Activated T-cell treated with anti-CD3 and anti-CD28 coated beads, Interleukin-2, amount 50 U/mL, for 48 hours (primary cell): ENCODE measurements at places on chromosomes 2 and 18.

DNA sequence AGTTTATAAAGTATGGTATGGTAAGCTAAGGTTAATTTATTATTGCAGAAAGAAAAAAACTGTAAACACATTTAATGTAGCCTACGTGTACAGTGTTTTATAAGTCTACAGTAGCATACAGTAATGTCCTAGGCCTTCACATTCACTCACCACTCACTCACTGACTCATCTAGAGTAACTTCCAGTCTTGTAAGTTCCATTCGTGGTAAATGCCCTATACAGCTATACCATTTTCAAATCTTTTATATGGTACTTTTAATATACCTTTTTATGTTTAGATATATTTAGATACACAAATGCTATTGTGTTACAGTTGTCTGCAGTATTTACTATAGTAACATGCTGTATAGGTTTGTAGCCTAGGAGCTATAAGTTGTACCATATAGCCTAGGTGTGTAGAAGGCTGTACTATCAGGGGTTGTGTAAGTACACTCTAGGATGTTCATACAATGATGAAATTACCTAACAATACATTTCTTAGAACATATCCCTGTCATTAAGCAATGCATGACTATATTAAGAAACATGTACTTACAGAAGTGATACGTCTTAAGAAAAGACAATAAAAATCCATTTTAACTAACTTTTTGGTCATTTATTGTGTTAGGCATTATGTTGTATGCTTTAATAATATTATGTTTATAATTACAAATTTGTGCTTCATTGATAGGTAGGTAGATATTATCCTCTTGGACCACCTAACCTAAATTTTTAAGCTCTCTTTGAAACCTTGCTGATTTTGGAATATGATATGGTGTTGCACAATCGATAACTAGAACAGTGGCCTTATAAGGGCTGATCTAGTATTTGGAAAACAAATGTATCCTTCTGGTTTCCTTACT, 51.9 kb downstream of the VRK2 start:
- no peak for DNase-seq

GRCh38 chr2:169933124-169933711, 106.0 kb downstream of the UBR3 start:
- DNase-seq: no peak

DNA sequence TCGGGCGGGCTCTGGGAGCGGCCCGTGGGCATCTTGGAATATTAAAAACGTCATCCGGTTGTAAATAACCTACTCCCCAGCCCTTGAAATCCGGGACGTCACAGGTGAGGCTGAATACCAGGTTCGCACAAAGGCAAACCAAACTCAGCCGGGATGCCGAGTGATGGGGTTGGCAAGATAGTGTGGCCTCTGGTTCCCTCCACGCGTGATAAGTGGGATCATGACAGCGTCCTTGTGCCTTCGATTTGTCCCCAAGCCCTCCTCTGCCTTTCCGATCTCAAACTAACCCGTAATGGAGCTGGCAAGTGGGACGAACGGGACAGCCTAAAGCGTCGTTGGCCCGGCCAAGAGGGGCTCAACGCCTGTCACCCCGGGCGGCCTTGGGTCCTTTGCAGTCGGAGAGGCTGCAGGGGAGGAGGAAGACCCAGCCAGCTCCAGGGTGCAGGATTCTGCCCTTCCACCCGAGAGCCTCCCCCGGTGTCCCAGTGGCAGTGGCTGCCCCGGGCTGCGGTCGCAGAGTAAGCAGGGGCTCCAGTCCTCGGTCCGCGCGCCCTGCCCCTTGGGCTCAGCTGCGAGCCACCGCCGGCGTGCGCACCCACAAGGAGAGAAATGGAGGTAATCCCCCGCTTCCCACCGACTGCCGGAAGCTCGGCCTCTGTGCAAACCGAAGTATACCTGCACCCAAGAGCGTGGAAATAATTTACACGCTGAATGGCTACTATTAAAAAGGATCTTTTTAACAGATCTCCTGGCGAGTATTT, 13.4 kb upstream of the PAX3 start:
- no peak for DNase-seq

DNA sequence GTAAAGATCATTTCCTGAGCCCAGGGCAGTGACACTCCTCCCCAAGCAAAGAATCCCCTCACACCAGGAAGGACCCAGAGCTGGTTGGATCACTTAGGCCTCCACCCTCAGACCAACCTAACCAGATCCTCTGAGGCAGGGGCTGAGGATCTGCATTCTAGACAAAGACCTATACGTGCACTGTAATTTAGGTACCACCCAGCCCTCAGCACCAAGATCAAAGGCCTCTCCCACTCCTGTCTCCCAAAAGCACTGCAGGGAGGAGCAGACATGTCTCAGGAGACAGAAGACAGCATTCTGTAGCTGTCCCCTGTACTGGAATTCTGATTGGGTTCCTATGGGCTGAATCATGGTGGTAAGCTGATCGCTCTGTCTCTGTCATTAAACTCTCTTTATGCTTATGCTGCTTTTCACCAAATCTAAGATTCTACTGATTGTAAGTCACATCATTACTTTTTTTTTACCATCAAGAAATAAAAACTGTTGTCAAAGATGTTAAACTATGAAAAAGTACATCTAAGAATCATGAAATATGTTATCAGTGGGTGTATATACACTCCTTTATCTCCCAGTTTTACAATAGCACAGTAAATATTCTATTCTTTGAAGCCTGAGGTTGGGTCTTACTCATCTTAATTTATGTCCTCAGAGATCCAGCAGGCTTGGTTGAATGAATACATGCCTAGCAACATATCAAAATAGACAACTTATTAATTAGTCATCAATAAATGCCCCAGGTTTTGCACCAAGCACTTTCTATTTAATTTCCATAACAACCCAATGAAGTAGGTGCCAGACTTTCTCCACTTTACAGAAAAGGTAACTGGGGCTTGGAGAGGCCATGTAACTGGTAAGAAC, 28.3 kb downstream of the MCFD2 start:
- DNase-seq: no peak

DNA sequence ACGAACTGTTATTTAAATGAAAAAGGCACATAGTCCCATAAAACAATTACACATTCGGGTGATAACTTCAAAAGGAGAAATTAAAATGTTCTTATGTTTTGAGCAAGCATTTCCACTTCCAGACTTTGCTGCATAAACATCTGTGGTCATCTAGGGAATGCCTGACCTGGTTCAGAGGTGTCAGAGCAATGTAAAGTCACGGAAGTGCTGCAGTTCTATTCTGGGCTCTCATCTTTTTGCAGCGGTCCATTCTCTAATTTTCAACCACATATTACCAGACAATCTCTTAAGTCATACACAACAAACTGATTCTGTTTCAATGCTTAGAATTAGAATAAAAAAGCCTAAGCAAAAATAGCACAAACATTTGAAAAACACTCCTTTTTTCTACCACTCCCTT, 22.0 kb upstream of the PTH2R start:
- DNase-seq: no peak

DNA sequence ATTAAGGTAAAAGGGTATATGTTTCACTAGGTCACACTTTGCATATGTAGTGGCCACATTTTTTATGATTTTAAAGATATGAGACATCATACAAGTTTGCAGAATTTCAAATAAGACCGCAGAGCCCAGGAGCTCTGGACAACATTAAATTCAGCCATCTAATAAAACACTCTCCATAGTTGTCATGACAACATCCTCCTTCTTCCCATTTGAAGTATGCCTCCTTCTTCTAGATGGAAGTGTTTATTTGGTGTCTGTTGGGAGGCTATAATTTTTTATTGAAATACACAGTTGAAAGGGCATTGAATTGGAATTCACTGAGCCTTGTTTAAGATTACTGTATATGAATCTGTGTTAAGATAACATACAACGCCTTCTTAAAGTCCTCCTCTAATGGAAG, 467.3 kb downstream of the CMPK2 start:
- no peak for DNase-seq

- DNase-seq: no peak
Observed at GRCh38 chr18:3340682-3341097, 78.8 kb downstream of the MYL12B start.

DNA sequence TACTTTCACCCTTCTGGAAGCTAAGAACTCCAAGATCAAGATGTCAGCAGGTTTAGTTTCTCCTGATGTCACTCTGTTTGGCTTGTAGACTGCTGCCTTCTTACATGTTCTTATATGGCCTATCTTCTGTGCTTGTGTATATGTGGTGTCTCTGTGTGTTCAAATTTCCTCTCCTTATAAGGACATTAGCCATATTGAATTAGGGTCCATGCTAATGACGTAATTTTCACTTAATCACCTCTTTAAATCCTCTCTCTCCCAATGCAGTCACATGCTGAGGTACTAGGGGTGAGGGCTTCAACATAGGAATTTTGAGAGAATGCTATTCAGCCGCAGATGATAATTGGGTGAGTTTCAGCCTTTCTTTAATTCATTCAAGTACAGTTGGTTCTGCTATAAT, 458.3 kb upstream of the SYT4 start:
- DNase-seq: no peak

DNA sequence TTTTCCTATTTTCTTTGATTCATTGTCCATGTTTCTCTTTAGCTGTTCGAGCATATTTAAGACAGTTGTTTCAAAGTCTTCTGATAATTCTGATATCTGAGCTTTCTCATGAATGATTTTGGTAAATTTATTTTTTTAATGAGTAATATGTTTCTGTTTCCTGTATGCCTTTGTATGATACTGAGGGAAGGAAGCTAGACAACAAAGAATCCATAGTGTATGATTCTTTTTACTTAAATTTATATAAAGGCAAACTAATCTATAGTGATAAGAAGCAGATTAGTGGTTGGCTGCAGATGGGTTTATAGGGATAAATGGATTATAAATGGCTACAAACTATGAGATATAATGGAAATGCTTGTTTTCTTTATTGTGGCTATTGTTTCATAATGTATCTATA, 352.7 kb upstream of the CDH2 start:
- DNase-seq: no peak

- DNase-seq: peak; percentile 41
Observed at GRCh38 chr2:74548900-74549826, 4.6 kb downstream of the LOXL3 start.

- peak; percentile 11 for DNase-seq
Observed at GRCh38 chr2:230928701-230929380, 3.8 kb upstream of the GPR55 start.

GRCh38 chr18:53551868-53552426, 672.5 kb downstream of the MBD2 start:
- no peak for DNase-seq

- no peak for DNase-seq
Observed at GRCh38 chr2:194559964-194560363, 1097.1 kb upstream of the SLC39A10 start.

- DNase-seq: no peak
Observed at GRCh38 chr2:131034122-131035051, 58.9 kb downstream of the FAM168B start.

- DNase-seq: no peak
Observed at GRCh38 chr2:205969584-205969983, 116.4 kb downstream of the INO80D start.

DNA sequence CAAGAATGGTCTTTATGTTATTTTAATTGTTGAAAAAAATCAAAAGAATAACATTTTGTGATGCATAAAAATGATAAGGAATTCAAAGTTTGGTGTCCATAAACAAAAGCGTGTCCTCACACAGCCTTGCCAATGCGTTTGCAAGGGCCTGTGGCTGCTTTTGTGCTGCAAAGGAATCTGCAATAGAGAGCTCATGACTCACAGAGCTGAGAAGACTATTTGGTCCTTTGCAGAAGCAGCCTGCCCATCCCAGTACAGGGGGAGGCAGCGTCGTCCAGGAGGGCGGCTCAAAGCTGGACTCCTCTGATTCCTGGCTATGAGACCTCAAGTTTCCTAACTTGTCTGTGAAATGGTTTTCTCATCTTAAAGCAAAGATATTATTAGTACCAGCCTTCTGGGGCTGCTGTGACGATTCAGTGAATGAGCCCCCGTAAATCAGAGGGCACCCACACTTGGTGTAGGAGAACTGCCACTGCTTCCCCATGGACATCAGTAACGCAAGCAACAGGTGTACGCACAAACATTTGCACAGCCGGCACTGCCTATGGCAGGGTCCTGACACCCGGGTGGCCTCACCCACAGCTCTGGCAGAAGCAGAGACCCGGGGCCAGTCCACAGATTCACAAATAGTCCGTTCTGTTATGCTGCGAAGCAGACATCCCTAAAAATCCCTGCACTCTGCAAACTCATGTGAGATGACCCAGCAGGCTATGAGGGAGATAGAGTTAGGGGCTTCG, 70.6 kb upstream of the ASAP2 start:
- no peak for DNase-seq

DNA sequence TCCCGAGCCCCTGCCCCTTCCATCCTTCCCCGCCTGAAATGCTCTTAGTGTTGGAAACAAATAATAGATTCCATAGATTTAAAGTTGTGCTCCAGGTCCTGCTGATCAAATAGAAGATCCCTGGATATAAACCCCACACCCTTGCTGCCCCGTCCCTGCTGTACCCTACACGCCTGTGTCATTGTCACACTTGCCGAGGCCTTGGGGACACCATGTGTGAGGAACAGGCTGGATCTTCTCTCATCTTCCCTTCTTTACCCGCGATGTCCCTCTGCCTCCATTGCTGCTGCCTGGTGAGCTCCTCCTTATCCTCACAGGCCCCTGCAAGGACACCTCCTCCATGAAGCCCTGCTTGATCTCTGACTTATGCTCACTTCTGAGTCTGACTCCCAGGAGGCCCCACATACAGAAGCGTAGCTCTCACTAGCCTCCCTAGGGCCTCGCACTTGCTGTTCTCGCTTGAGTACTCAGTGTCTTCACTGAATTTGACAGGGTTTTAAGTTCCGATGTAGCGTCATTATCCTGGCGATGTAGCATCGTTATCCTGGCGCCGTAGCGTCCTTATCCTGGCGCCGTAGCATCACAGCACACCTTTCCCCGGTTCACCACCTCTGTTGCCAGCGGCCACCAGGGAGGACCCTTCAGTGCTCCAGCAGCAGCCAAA, 221.9 kb downstream of the NDUFA10 start:
- DNase-seq: no peak
